Type B pancreatic cell (in vitro differentiated cells): ENCODE measurements at places on chromosomes 7 and 10. TPM values are rescaled to one million over a fixed set of nuclear protein-coding genes. Genes with fewer than 3 reads are reported as not detected.

The DPP6 gene
- 4.1 and 4.9 TPM in 2 replicates for total RNA-seq

The CAV2 gene
- 12.8 and 36.0 TPM in 2 replicates for total RNA-seq

The ANKRD30A gene
- not detected in 2 replicates for total RNA-seq

The HTR7 gene
- total RNA-seq, result 0.31 and 2.3 TPM in 2 replicates

The NUTM2B gene
- total RNA-seq, result 1.00 and 1.2 TPM in 2 replicates

- DNase-seq, result no peak
Observed at GRCh38 chr10:103155471-103156085, 37.5 kb downstream of the NT5C2 start.

- no peak for DNase-seq
Observed at GRCh38 chr7:34042406-34042805, 137.1 kb downstream of the BMPER start.

DNA sequence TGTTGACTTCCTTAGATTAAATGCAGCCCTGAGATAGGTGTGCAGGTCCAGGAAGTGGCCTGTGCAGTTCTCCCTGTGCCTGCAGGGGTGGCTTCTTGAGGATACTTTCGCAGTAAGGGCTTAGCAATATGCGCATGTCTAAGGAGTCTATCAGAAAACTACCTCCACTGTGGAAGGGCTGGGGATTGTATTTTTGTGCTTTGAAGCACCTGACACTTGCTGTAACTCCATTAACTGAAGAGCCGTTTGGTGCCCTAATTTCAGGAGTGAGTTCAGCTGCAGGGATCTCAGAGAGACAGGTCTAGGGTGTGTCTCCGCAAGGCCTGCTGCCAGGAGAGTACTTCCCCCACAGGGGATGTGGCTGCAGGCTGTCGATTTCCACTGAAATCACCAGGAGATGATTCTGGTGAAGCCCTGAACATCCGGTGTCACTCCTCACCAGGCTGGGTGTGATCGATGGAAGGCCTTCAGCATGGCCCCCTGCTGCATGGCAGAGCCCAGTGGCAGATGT lies 35.5 kb downstream of the IKZF1 start:
- no peak for DNase-seq

GRCh38 chr7:98785929-98786571 lies 83.8 kb downstream of the TMEM130 start:
- no peak for DNase-seq

DNA sequence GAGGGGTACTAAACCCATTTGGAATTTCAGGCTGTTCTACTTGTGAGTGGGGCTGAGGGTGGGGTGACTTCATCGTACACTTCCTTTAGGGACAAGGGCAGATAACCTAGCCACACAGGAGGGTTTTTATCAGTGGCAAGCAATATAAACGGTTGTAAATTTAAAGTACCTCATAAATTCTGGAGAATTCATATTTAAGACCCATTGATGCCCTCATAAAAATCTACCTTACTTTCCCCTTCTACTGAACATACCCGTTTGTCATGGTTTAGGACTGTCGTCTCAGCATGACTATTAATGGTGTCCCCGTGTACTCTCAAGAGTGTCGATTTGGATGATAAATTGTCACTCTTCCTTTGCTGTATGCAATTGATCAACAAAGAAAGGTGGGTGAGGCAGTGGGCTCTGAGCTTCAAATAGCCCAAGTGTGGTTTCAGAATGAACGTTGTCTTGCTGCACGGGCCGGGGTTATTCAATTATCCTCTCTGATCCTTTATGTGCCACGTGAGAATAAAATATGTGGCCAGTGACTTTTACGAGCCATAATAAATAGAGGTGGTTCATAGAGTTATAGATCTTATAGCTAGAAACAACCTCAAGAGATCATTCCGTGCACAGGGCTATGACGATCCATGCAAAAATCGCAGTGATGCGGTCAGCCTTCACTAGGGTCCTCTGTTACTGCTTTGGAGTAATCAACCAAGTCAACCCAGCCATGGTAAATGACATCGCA lies 82.2 kb downstream of the FAM107B start:
- DNase-seq, result no peak

DNA sequence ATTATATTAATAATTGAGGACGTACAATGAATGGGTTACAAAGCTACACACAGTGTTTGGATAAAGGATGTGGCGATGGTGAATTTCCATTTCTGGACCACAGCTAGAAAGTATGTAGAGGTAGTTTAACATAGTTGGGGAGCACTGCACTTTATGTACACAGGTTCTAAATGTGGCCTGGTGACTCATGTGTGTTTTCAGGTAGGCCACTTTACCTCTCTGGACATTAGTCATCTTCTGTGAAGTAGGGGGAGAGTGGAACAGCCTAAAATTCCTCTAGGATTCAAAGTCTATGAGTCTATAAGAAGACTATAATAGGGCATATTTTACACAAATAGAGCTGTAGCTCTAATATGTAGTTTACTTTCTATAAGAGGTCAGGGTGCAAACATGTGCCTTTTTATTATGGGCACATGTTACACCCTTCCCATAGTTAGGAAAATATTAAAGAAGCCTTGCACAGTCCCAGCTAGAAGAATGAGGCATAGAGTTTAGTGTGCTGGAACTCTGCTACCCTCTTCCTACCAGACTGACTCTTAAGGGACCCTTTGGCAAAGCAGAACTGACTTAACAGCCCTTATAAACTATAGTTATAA lies 594.9 kb downstream of the LRMDA start:
- no peak for DNase-seq

DNA sequence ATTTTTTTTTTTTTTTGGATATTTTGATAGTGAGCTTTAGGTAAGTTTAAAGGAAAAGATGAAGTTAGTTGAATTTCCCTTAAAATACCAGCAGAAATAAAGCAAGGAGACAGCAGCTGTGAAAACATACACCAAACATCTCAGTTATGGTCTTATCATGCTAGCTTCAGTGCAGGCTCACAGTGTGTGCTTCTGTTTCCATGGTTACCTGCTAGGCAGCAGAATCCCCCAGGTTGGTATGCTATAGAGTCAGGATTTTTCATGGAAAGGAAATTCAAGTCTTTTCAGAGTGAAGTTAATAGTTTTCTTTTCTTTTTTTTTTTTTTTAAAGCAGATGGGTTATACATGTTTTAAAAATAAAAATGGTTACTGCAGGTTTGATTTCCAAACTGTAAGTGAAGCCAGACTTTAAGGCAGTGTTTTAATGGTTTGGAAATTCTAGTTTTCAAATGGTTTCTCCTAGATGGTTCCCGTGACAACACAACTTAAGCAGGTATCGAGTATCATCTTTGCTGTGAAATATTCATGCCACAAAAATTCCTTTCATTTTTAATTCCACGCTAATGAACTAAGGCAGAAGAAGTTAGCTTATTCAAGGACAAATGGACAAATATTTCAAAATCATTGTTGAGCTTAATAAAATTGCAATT lies 230.9 kb downstream of the BICC1 start:
- no peak for DNase-seq
